Right cardiac atrium (tissue), 5 donors: ENCODE measurements at places on chromosomes 6 and 20. TPM values are rescaled to one million over a fixed set of nuclear protein-coding genes. Genes with fewer than 3 reads are reported as not detected.

DNA sequence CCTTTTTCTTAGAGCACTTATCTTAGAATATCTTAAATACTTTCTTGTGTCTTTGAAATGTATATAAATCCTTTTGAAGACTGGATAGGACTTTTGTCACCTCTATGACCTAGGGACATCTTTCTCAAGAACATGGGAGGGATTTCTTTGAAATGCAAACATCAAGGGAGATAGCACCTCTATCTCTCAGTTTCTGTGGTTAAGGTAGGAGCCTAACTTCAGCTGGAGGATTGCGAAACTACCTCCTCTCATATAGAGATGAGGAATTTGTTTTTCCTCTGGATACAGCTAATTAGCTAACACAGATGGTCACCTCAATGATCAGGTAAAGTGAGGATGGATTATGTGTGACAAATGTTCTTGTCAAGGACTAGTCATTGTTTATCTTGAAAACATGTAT is 631.3 kb upstream of the IMPG1 start:
- DNase-seq, result no peak

- no peak for DNase-seq
Measured at GRCh38 chr6:105791583-105792318, 294.4 kb upstream of the PRDM1 start.

GRCh38 chr6:34079899-34080298 is 66.0 kb downstream of the GRM4 start:
- no peak for DNase-seq

GRCh38 chr6:136371959-136372358 is 82.3 kb upstream of the BCLAF1 start:
- no peak for DNase-seq

DNA sequence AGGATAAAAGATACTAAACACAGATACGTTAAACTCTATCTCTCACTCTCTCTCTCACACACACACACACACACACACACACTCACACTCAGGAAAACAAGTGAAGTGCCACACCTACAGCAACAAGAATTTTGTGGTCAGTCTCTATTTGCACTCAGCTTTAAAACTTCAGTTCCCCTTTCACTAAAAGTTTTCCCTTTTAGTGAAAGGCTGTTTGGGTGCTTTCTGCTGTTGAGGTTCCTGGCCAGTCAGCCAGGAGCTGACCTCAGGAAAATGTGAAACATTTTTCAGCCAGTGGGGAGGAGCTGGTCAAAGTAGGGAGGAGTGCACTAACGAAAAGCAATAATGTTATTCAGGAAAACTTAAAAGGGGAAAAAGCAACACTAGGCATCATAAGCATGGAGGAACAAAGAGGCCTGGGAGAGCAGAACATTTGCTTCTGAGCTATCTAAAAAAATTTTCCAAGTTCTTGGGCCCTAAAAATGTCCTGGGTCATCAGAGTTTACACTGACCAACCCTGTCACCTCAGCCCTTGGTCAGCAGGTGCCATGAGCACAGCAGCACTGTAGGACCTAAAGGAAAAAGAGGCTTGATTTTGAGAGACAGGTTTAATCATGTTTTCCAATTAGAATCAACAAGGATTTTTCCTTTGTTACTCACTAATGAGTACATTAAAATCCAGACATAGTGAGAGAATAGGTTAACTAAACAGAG is 30.7 kb upstream of the NT5E start:
- DNase-seq, result no peak

The PKHD1 gene
- total RNA-seq, result not detected

The GABRR2 gene
- 0.37 TPM for total RNA-seq
